Brain microvascular endothelial cell (primary cell): ENCODE measurements at places on chromosomes 1 and 21.

- DNase-seq, result no peak
These were observed 86.9 kb downstream of the NAV1 start for GRCh38 chr1:201625851-201626251.

- peak; percentile 94 for DNase-seq
These were observed 25.2 kb upstream of the TRIM45 start for GRCh38 chr1:117146575-117147340.

- DNase-seq, result peak; percentile 49
These were observed 8.0 kb upstream of the PKP1 start for GRCh38 chr1:201275253-201275666.

GRCh38 chr1:228274452-228275178 lies 66.8 kb downstream of the OBSCN start:
- no peak for DNase-seq

GRCh38 chr1:26907071-26907917 lies 6.5 kb downstream of the NR0B2 start:
- DNase-seq, result peak; percentile 80

GRCh38 chr1:21668232-21668950 lies 766 bp downstream of the RAP1GAP start:
- DNase-seq, result no peak

- DNase-seq, result no peak
These were observed 59.5 kb downstream of the NAV1 start for GRCh38 chr1:201598396-201598795.

DNA sequence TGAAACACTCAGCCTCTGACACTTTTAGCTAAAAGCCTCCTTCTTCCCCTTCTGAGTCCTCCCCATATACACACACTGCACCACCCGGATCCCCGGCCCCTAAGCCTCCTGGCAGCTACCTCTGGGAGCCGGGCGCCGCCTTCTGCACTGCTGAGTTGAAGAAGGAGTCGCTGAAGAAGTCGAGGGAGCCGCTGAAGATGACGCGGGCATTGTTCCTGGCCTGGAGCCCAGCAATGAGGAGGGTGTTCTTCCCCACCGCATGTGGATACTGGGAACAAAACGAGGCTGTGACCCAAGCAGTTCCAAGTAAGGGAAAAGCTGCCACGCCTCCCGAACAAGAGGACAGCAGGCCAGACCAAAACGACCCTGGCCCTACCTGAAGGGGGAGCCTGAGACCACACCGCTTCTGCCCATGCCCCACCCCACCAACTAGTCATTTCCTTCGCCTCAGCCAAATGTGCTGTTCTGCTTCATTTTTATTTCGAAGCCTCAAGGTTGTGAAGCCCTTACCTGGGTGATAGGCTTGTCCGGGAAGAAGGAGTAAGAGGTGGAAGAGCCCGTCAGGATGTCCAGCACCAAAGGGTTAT lies 7.0 kb downstream of the DDOST start:
- DNase-seq, result no peak

DNA sequence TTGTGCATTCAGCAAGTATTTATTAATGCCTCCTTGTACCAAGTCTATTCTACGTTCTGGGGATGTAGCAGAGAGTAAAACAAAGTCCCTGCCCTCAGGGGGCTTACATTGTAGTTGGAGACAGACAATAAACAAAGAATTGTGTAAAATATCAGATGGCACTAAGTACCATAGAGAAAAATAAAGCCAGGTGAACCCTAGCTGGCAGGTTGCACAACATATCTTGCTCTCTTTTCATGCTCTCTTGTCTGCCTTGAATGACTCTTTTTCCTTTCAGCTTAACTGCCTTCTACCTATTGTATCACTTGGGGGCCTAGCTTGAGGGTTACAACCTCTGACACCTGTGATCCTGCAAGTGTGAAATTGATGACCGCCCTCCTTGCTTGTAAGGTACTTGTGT lies 20.7 kb upstream of the FASLG start:
- no peak for DNase-seq

DNA sequence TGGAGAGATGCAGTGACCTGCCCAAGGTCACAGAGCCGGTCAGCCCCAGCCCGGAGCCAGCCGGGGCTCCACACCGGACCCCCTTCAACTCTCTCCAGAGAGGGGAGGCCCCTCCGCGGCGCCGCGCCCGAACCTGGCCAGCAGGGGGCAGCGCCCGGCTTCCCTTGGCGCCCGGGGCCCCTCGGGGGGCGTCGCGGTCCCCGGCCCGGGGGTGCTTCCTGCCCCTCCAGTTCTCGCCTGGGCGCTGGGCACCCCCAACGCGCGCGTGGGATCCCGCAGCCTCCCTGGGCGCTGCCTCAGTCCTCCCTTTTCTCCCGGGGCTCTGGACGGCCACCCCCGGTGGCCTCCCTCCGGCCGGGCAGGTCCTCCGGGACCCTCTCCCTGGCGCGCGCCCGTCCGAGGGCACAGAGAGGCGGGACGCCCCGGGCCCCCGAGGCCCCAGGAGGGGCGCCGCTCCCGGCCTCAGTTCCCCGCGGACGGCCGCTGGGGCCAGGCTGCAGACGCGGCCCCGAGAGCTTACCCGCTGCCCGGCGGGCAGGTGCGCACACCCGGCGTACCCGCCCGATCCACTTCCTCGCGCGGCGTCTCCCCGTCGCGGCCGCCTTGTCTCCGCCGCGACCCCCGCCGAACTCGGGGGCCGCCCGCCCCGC lies 406 bp downstream of the HTR1D start:
- DNase-seq, result no peak

DNA sequence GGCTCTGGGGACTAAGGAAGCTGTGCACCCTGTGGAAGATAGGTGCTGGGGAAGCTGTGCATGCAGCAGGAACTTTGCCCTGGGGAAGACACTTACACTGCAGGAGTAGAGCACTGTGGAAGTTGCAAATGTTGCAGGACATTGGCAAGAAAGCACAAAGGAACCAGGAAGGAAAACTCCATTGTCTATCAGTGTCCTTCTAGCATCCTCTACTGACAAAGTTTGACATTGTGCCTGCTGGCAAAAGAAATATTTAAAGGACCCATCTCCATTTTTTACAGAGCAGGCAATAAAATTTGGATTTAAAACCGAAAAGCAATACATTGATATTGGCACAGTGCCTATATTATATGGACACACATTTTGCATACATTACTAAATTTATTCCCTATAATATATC lies 394.1 kb downstream of the PBX1 start:
- DNase-seq, result no peak

- DNase-seq, result no peak
These were observed 129.5 kb downstream of the TRABD2B start for GRCh38 chr1:47867438-47868347.

- DNase-seq, result no peak
These were observed 201.6 kb downstream of the SDCCAG8 start for GRCh38 chr1:243457363-243457982.

GRCh38 chr1:92505015-92505692 lies 18.4 kb upstream of the GFI1 start:
- DNase-seq, result no peak

DNA sequence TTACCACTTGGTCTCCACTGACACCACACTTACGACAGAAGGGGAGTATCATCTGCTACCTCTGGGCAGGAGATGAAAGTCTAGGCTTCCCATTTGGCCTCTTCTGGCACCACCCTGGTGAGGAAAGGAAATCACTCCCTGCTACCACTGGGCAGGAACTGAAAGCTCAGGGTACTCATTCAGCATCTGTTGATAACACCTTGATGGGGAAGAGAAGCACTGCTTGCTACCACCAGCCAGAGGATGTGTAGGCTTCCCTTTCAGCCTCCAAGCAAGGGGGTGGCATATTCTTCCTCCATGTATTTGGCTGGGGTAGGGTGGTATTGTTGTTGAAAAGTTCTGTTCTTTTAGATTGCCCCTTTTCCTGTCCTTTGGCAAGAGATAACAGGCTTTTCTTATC lies 115.0 kb downstream of the ACBD6 start:
- no peak for DNase-seq

GRCh38 chr1:235838021-235838420 lies 28.7 kb downstream of the LYST start:
- DNase-seq, result no peak

DNA sequence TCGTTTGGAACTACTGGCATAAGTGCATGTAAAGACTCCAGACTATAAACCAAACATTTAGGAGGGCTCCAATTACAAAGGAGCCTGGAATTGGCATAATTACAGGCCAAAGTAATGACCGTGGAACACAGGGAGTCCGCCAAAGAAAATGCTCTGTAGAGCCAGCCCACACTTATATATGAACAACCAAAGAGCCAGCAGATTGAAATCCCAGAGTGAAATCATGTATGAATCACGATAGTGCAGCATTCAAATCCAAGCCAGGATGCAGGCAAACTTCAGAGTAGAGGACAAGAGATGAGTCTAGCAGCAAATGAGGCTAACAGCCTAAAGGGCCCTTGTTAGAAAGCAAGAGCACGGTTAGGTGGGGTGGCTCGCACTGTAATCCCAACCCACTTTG lies 13.1 kb downstream of the VPS26C start:
- no peak for DNase-seq

GRCh38 chr1:156316909-156317308 lies 17.8 kb upstream of the VHLL start:
- no peak for DNase-seq

DNA sequence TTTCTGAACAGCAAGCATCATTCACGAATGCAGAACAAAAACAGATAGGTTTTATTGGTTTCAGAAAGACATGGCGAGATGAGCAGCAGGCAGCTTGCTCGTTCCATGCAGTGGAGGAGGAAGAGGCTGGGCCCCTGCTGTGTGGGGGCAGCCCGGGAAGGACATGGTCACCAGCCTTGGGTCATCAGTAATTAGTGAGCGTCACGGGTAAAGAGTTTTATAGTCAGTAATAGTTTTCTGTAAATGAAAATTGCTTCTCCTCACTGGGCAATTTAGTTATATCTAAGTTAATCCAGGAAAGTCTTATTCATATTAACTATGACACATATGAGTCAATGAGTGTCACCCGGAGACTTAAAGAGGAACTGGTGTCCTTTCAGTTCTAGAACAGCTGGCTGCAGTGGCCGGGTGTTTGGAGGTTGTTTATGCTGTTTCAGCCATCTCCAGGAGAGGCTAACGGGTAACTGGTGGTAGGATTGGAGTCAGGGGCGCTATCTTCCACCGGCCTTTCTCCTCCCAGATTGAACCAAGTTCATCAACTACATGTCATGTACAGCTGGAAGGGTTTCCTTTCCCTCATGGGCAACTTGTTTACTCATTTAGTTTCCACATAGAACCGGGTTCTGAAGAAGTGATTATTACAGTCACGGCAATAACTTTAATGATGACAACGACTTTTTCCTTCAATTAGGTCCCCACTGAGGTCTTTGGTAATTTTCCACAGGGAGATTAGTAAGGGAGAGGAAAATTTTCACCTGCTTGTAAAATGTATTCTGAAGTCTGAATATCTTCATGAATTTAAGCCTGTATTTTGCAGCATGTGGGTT lies 34.6 kb upstream of the SLC45A1 start:
- no peak for DNase-seq
